CD4-positive, alpha-beta T cell treated with Interferon gamma for 1 hour (primary cell): ENCODE measurements at places on chromosomes 3 and 15.

GRCh38 chr15:69982037-69982436, 115.7 kb downstream of the TLE3 start:
- no peak for DNase-seq

GRCh38 chr3:37934631-37935289, 55.8 kb upstream of the VILL start:
- no peak for DNase-seq

- no peak for DNase-seq
These were observed 127.6 kb upstream of the UBE2E2 start for GRCh38 chr3:23075496-23075895.

DNA sequence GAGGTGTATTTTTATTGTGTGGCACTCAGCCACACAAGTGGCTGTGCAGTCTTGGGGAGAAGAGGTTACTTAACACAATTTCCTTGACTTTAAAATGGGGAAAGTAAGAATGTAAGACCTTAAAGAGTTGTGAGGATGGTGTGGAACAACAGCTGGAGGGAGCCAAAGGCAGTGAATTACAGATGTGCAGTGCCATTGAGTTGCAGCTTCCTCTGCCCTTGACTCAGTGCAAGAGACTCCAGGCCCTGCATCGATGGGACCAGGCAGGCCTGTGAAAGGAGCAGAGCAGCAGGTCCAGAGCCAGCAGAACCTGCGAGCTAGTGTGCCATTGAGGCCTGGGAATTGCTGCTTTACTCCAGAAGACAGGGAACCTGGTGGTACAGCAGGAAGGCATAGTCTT, 27.2 kb downstream of the EEFSEC start:
- no peak for DNase-seq

- no peak for DNase-seq
These were observed 65.8 kb downstream of the IQSEC1 start for GRCh38 chr3:13007251-13007941.

GRCh38 chr3:48664313-48664644, 1.6 kb upstream of the CELSR3 start:
- DNase-seq: no peak

DNA sequence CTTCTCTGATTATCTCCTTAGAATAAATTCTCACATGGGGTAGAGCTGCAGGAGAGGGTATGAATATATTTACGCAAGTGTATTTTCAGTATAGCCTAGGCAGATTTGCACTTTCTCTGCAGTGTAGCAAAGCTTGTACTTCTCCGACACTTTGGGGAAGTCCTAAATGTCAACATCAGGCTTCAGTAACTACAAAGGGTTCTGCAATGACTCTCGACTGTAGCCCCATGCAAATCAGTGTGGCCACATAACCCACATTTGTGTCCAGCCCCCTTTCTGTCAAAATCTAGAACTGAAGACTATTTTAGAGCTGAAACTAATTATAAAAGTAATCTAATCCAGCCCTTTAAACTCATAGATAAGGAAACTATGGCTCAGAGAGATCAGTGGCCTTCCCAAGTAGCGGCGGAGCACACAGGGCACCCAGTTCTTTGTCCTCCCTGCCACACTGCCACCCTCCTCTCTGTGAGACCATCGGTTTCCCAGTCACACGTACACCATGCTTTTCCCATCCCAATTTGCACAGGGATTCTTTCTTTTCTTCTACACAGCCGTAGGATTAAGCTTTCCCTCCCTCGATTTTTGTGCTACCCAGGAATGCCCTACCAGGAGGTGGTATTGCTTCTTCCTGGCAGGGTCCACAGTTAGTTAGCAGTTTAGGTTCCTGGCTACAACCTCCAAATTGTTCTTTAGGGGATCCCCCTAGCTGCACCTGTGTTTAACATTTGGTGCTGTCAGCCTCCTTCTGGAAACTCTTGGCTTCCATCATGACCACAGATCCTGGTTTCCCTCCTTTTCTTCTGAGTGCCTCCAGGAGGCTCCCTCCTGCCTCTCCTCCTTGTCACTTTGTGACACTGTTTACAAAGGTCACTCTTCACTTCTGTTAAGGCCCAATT, 22.9 kb downstream of the MRAS start:
- DNase-seq: peak; percentile 31

DNA sequence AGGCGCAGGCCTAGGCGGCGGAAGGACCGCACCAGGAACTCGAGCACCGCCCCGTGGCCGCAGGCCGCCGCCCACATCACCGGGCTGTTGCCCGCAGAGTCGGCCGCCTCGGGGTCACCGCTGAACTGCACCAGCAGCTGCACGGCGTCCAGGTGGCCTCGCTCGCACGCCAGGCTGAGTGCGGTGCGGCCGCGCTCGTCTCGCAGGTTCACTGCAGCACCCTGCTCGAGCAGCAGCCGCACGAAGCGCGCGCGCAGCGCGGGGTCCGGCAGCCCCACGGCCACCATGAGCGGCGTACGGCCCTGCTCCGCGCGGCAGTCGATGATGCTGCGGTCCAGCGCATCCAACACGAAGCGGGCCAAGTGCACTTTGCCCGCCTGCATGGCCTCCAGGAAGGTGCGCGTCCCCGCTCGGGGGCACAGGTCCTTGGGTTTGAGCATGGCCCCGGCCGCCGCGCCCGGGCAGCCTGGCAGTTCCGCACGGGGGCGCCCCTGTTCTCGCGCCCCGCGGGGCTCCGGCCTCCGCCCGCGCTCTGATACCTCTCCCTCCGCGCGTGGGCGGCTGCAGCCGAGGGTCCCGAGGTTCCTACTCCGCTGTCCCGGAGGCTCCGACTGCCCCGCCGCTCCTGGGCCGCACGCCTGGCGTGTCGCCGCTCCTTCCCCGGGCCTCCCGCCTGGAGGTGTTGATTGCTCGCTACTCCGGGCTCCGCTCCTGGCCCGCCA, 556 bp downstream of the ANKRD63 start:
- peak; percentile 38 for DNase-seq

- DNase-seq: no peak
These were observed 59.6 kb upstream of the CASR start for GRCh38 chr3:122123850-122124249.

DNA sequence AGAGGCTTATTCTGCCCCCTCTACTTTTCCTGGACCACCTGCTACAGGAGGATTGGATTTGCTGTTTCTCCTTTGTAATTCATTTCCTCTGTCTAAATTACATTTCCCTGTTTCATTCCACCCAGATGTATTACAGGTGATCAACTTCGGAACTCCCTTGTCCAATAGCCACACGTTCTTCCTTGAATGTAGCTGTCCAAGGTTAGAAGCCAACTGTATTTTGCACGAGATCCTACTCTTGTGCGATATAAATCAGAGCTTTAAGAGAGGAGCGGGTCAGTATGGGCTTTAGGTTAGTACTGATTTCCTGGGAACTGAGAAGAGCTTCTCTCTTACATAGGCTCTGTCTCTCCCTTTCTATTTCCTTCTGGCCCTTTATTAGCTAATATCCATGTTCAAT, 20.5 kb downstream of the GJD2 start:
- DNase-seq: no peak

DNA sequence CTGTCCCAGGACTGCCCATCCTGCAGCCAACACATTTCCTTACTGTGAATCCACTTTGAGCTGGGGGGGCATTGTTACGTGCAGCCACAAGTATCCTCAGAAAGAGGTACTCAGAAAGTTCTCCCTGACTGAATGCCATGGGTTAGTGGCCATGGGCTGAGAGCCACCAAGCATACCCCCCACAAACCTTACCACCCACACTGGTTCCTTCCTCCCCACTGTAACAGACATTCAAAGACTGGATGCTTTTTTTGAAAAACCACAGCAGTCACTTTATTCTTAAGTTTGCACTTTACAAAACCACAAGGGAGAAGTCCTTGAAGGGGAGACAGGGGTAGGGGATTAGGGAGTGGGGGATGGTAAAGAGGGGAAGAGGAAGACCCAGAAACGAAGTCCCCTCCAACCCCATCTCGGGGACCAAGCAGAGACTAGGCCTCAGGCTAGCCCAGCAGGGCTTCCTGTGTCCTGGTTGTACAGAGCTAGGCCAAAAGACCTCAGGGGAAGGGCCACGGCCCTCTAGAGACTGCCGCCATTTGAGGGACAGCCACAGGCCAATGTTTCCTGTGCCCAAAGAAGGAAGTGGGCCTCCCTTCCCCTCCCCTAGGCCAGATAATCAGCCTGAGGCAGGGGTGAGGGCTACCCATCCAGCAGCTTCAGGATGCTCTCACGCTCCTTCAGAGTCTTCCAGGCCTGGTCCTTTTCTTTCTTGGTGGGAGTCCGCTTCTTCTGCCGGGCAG, 10.1 kb upstream of the CAMK1 start:
- peak; percentile 42 for DNase-seq

- no peak for DNase-seq
These were observed 41.5 kb downstream of the SEMA3G start for GRCh38 chr3:52403271-52403841.

- no peak for DNase-seq
These were observed 490.9 kb downstream of the FOXP1 start for GRCh38 chr3:71092665-71093064.

DNA sequence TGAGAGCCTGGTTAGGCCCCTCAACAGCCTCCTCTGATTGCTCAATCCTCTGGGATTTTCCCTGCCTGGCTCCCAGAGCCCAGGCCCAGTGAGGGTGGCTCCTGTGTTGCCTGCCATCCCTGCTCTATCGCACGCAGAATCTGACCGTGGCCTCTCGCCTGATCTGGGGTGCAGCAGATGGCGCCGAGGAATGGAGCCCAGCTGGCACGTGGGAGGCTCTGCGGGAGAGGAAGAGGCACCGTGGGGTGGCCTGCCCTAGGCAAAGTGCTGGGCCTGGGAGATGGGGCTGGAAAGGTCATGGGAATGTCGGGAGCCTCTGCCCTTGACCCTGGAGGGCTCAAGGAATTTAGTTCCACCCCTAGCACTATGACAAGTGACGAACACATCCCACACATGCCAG, 10.3 kb downstream of the SV2B start:
- DNase-seq: no peak

DNA sequence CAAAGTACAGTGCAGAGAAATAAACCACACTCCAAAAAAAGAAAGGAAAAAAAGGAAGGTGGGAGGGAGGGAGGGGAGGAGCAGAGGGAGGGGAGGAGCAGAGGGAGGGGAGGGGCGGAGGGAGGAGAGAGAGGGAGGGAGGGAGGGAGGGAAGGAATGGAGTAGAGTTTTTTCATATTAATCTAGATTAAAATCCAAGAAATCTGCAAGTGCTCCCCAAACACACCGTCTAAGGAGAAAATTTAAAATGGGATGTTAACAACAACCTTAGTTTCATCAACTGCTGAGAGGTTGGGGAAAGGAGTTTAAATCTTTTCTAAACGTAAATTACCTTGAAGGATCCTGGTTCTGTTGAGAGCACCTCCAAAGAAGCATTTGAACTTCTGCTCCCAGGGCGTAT, 6.6 kb downstream of the FSIP1 start:
- DNase-seq: no peak

GRCh38 chr15:39479911-39480310, 101.0 kb upstream of the THBS1 start:
- DNase-seq: no peak

DNA sequence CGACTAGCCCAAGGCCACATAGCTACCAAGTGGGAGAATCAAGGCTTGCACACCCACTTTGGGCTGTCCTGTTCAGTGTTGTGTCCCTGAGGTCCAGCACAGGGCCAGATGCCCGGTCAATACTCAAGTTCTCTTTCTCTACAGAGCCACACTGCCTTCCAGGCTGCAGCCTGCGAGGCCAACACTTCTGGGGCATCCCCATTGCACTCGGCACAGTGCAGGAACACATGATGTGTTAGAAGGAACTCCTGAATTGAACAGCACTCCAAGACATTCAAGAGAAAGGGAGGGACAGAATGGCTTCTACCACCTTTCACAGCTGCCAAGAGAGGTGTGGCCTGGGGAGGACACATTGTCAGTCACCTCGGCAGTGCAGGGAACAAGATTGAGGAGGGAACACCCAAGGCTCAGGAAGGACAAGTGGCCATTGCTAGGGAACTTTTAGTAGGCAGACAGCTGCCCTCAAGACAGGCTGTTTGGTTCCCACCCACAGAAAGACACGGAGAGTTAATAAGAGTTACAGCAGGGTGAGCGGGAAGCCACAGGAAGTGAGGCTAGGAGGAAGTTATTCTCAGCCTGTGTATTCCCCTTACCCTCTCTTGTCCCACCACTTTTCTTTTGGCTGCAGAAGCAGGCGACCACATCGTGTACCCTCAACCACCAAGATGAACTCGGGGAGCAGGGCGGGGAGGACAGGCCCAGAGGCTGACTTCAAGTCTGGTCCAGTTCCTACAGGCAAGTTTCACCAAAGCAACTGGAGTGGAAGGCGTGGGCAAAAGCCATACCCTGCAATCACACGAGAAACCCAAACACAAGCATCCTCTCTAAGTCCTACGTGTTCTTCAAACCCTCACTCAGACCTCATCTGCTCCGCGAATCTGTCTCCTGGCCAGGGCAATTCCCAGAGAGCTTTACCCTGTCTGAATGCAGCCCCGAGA, 69.4 kb downstream of the SRGAP3 start:
- no peak for DNase-seq

DNA sequence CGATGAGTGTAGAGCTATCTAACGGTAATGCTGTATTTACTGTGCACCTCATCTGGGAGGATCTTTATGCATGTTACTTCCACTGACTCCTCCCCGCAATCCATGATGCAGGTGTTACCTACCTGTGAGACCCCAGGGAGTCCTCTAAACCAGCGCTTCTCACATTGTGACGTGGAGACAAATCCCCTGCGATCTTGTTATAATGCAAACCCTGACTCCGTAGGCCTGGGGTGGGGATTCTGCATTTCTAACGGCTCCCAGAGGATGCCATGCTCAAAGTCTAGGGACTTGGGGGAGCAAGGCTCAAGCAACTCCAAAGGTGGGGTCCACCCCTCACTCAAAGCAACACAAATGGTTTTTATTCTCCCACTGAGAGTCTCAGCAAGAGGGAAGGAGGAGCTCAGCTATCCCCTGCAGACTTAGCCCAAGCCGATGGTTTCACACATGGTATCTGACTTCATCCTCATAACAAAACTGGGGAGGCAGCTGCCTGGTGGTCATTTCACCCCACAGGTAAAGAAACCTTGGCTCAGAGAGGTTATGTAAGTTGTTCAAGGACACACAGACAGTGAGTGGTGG, 63.6 kb downstream of the PCSK6 start:
- no peak for DNase-seq

- DNase-seq: no peak
These were observed 87.0 kb upstream of the ALDH1L1 start for GRCh38 chr3:126267169-126267975.

DNA sequence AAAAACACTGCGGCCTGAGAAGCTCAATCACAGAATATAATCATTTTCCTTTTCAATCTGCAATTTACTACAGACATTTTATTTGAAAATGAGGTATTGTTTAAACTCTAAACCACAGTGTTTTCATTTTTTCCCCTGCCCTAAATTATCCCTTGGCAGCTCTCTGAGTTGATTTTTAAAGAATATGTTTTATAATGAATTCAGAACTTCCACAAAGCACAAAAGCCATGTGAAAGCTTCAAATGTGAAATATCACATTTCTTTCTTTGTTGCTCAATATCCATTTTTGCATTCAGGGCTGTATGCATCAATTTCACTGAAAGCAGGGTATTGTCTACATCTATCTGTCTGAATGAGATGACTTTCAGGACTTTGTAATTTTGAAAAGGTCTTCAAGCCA, 813.6 kb upstream of the ALCAM start:
- no peak for DNase-seq
